Body of pancreas (tissue), 4 donors: ENCODE measurements at places on chromosomes 4 and X.

DNA sequence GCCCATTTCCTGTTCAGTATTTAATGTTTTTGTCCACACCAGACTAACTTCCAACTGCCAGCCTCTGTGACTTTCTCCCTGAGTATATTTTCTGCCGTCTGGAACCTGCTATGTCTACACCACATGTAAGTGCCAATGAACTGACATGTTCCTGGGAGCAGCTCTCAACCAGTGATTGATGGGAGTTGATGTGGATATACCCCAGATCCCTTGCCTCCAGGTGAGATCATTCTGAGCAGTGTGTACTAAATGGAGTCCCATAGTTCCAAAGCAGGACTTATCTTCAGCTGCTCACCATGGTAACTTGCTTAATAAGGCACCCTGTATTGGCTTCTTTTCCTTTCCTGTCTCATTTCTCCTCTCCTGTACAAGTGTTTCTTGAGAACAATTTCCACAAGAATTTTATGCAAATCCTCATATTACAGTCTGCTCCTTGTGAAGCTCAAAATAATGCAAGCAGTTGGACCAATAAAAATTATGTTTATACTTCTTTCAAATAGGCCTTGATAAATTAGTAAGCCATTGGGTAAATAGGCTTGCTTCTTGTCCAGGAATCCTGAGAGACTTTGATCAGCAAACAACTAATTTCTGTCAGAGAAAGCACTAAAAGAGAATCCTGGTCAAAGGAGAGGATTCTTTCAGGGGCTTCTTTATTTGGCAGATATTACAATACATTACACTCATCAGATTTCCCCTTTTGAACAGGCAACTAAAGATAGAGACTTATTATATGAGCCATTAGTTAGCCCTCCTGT lies 911.7 kb upstream of the NDST4 start:
- no peak for DNase-seq

GRCh38 chr4:168634276-168634802 lies 137.5 kb downstream of the PALLD start:
- DNase-seq = no peak

- no peak for DNase-seq
These were observed 25.3 kb upstream of the SLITRK2 start for GRCh38 chrX:145792281-145792680.

- no peak for DNase-seq
These were observed 1.6 kb downstream of the MAPK10 start for GRCh38 chr4:86358257-86358656.

- no peak for DNase-seq
These were observed 7.7 kb upstream of the ARHGEF38 start for GRCh38 chr4:105544520-105545286.

DNA sequence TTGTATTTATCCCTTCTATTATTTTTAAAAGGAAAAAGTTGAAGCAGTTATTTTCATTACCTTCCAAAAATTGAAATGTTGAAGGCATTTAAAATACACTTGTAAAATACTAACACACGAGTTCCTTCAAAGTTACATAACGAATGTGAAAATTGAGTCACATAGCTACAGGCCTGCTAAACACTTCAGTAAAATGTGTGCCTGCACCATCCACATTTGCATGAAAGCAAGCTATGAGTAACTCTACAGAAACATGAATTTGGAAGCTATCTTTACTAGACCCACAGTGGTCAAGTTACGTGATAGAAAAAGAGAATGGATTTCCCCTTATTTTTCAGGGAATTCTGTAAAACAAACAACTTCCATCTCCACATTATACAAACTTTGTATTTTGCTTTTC lies 1148.8 kb upstream of the PCDH7 start:
- DNase-seq = no peak

DNA sequence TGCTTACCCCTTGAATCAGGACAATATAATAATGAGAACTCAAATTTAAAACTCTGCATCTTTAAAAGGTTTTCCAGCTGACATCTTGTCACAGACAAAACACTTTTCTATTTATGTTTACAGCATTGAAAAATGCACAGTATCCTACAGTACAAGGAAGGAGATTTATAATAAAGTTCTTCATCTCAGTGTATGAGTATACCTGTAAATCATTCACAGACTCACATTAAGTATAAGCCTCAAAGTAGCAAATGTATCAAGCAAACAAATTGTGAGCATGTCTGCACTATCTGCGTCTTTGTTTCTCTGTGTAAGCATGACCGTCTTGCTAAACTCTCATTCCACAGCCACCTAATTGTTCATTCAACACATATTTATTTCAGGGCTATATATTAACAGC lies 52.8 kb downstream of the PPP1R2C start:
- no peak for DNase-seq

DNA sequence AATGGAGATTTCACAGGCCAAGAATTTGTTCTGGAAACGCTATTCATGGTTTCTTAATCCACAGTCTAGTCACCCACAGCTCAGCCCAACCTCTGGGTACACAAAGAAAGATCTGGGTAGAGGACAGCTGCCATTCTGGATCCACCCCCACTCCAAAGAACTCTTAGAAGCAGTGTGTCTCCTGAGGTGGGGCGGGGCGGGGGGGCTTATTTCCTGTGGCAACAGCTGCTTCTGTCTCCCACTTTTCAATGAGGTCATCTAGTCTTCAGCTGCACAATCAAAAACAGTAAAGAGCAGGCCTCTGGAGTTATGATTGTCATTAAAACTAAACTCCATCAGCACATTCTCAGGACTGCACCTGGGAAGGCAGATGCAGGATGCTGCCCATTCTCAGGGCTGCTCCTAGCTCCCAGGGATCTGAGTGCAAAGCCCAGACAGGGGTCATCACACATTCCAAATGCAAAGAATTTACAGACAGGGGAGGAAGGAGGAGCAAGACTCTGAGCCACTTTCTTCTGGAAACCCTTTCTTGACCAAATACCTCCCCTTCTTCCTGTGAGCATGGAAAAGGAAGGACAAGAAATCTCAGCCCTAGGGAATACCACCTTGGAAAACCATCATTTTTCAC lies 207.3 kb downstream of the HS6ST2 start:
- no peak for DNase-seq

DNA sequence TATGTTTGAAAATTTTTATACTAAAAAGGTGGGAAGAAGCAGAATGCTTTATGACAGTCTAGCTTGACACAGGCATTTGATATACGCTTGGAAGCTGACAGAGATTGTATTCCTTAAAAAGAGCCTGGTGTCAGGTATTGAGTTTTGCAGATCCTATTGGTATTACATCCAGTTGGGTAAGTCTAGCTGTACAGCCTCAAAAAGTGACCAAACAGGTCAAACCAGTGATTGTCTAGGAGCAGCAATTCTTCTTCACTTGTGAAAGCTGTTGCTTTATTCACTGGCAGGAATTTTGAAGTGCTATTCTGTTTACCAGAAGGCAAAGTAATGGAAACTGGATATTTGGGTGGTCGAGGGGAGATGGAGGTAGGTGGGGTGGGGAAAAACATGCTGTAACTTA lies 77.5 kb downstream of the UCHL1 start:
- peak; percentile 19 for DNase-seq

DNA sequence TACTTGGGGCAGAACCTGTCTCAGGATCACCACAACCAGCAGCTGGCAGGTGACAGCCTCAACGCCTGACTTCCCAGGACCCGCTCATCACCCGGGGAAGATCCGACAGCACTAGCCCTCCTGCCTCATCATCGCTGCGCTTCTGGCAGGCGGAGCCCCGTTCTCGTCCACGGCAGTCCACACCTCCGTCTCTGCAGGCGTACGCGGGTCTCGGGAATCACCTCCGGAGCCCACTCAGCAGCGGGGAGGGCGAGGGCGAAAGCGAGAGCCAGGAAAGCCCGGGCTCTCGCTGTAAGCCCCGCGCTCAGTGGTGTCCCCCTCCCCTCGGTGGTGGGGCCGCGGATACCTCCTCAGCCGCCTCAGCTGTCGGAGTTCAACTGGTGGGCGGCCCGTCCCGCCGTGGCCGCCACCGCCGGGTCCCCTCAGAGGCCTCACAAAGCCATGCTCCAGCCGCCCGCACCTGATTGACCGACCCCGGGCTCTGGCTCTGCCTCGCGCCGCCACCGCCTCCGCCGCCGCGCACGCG lies 518 bp upstream of the CNKSR2 start:
- DNase-seq = peak; percentile 3

DNA sequence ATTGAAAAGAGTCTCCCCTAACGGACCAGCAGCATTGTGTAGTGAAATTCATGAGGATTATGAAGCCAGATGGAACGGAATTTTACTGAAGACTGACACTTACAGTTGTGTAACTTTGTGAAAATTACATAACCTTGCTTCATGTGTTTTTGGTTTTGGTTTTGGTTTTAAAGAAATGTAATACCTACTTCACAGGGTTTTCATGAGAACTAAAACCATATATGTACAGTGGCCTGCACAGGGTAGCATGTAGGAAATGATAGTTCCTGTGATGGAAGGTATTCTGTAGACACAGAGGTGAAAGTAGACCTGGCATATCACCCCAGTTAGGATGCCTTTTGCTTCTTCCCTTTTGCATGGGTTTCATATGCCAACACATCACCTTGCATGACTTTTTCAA lies 247.0 kb downstream of the BANK1 start:
- DNase-seq = no peak

GRCh38 chr4:69727426-69727825 lies 33.0 kb downstream of the SULT1B1 start:
- no peak for DNase-seq

GRCh38 chr4:6267573-6267972 lies 2.1 kb upstream of the WFS1 start:
- no peak for DNase-seq

DNA sequence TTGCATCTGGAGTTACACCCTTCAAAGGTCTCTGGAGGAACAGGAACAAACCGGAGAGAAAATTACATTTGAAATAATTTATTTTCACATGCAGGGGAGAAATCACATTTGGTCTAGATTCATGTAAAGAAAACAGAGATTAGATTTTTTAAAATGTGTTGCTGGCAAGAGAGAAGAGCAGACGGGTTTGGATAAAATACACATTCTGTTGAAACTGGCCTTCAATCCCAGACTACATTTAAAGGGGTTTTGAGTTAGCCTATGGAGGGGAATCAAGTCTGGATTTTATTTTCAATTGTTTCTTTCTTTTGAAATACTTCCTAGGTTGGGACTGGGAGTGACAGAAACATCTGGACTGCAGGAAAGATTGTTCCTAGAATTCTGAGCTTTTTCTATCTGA lies 180.8 kb downstream of the NHS start:
- no peak for DNase-seq

DNA sequence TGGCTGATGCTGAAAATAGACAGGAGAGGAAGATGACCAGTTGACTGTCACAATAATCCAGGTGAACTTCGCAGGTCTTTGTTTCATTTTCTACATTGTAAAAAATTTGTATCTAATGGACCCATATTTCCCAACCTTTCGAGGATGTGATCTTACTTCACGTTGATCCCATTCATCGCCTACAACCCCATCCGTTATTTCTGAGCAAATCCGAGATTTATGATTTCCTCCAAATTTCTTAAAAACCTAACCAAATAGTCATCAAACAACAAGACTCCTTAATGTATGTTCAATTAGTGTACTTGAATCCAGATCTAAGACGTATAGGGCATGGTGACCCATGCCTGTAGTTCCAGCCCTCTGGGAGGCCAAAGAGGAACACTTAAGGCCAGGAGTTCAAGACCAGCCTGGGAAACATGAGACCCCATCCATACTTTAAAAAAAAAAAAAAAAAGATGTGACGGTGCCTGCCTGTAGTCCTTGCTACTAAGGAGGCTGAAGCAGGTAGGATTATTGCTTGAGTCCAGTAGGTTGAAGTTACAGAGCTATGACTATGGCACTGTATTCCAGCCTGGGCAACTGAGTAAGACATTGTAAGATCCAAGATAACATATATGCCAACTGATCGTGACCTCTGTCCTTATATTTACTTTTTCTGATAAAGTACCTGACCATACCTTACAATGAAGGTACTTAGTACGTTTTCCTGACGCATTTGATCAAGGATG lies 5.7 kb downstream of the RPL9 start:
- no peak for DNase-seq

DNA sequence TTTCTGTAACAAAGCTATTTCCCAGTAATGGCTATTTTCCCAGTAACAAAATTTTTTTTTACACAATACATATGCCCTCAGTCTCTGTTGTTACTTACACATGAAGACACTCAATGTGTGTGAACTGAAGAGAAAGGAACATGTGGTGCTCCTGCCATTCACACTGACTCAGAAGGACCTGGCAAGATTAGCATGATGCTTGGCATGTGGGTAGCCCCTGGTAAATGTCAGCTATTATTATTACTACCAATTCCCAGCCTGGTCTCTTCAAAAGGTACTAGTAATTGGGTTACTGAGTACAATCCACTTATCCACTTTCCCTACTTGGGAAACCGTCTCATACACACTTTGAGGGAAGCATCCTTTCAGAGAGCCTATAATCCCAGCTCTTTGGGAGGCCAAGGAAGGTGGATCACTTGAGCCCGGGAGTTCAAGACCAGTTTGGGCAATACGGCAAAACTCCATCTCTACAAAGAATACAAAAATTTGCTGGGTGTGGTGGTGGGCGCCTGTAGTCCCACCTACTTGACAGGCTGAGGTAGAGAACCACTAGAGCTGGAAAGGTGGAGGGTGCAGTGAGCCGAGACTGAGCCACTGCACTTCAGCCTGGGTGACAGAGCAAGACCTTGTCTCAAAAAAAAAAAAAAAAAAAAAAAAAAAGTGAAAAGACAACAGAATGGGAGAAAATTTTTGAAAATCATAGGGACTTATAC lies 14.6 kb downstream of the RBBP7 start:
- no peak for DNase-seq

GRCh38 chrX:104166735-104167436 lies 633 bp downstream of the FAM199X start:
- DNase-seq = no peak

DNA sequence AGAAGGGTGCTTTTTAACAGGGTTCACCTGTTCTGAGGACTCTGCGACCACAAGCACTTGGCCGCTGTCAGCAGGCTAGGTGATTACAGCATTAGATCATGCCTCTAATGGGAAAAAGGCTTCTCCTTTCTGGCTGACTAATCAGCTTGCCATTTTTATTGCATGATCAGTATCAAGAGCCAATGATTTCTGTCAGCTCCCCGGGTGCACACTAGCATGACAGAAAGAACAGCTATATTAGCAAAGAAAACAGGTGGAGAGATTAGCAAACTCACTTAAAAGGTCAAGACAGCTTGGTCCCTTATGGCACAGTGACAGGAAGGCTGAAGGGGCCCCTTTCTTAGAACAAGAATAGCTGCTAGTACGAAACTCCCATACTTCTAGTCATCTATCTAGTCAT lies 170.0 kb downstream of the SMIM20 start:
- no peak for DNase-seq
